ENCODE measurements at places on chromosomes 16 and 17. TPM values are rescaled to one million over a fixed set of nuclear protein-coding genes. Genes with fewer than 3 reads are reported as not detected.

- DNase-seq: no peak
Observed at GRCh38 chr17:2018716-2019510, 6.2 kb downstream of the RTN4RL1 start.

DNA sequence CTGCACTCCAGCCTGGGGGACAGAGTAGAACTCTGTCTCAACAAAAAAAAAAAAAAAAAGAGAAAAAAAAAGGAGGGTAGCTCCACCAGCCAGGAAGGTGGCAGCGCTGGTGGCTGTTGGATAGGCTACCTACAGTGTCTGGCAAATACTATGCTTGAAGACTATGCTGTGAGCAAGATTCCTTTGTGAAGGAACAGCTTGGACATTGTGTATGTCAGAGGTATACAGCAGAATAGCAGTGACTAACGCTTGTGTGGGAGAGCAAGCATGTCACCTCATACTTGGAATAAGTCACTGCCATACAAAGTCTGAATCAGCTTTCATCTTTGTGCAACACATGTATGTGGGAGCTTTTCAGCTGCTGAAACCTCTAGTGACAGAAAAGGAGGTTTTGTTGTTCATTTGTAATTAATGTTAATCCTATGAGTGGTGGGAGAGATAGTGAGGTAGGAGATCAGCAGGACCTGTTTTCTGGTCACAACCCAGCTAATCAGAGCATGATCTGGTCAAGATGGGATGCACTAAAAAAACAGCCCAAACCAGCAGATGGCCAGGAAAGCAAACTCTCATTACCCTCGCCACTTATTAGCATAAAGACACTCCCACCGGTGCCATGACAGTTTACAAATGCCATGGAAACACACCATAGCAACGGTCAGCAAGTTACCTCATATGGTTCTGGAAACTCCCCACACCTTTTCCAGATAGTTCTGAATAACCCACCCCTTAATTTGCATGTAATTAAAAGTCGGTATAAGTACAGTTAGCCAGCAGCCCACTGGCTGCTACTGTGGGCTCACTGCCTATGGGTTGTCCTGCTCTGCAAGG lies 6.8 kb upstream of the ITGAD start:
- DNase-seq: peak; percentile 65

GRCh38 chr16:53886482-53887378 lies 182.8 kb downstream of the FTO start:
- peak; percentile 34 for DNase-seq

GRCh38 chr16:86789621-86790051 lies 211.3 kb downstream of the FOXL1 start:
- DNase-seq: no peak

GRCh38 chr17:42294469-42295398 lies 6.4 kb downstream of the STAT5A start:
- no peak for DNase-seq

DNA sequence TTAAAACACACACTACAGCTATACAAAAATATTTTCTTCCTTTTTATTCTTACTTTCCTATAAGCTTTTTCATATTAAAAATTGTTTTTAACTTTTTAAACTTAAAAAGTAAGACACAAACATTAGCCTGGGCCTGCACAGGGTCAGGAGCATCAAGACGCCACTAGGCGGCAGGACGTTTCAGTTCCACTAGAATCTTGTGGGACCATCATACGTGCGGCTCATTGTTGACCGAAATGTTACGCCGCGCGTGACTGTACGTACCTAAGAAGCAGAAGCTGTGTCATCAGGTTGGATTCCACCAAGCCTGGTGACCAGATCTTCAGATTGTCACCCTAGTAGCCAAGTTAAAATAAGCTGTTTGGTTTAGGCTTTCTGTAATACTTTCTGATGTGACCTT lies 47.1 kb downstream of the USP10 start:
- DNase-seq: no peak

- no peak for DNase-seq
Observed at GRCh38 chr16:73028263-73028662, 19.7 kb downstream of the ZFHX3 start.

Gene KRTAP1-5
- 16.4 TPM for total RNA-seq

DNA sequence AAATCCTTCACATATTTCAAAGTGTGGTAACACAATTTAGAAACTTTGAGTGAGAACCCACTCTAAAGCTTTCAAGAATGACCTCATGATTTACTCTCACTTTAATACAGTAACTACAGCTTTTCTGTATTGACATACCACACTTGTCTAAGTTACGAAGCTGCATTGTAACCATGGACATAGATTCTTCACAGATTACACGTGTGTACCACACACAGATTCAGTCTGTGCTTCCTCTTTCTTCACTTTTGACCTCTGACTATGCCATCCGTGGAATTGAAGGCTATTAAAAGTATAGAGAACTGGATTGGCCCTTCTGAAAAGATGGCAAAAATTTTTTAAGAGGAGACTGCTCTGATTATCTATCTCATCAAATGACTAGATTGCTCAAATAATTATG lies 172.7 kb downstream of the TANC2 start:
- DNase-seq: no peak

Gene KCTD19
- not detected for total RNA-seq

DNA sequence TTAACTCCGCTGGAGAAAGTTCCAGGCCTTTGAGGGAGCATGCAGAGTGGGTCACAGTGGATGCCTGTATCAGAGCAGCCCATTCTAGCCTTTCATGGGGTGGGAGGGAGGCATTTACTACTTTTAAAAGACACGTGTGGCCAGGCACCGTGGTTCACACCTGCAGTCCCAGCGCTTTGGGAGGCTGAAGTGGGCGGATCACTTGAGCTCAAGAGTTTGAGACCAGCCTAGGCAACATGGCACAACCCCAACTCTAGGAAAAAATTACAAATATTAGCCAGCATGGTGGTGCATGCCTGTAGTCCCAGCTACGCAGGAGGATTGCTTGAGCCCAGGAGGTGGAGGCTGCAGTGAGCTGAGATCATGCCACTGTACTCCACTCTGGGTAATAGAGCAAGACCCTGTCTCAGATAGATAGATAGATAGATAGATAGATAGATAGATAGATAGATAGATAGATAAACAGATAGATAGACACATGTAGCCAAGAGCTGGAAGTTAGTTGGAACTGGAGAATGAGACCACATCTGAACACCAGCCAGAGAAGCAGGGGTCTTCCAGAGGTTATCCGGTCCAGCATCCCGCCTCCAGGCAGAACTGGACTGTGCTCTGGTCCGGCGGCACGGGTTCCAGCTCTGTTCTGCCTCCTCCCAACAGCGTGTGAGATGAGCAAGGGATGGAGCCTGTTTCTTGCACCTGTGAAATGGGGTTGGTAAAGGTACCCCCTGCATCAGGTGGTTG lies 3.6 kb downstream of the ADCY7 start:
- no peak for DNase-seq

DNA sequence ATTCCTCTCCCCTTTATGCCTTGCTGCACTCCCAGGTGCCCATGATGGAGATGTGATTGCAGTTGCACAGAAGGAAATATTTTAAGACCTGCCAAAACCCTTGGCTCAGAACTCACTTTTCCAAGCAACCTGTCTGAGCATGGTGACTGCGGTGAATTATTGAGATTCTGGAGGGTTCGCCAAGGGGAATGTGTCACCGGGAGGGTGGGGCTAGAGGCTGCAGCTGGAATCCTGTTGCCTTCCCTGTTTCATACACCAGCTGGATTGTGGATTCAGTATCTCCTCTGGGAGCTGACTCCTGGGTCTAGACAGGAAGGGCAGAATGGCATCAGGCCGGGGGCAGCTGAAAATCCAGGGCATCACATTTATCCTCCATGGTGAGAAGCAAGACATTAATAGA lies 527.2 kb downstream of the TMEM114 start:
- DNase-seq: no peak

DNA sequence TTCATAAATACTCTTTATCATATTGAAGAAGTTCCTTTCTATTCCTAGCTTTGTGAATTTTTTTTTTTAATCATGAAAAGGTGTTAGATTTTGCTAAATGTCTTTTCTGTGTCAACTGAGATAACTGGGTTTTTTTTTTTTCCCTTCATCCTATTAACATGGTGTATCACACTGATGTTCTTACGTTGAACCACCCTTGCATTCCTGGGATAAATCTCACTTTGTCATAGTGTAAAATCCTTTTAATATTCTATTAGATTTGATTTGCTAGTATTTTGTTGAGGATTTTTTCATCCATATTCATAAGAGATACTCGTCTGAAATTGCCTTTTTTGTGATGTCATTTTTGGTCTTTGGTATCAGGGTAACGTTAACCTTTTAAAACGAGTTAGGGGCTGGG lies 49.2 kb downstream of the CHCT1 start:
- no peak for DNase-seq

GRCh38 chr17:48187872-48188608 lies 80.5 kb downstream of the SNX11 start:
- DNase-seq: no peak

Gene SMCR8
- 21.6 TPM for total RNA-seq

GRCh38 chr17:67637901-67638641 lies 79.7 kb upstream of the NOL11 start:
- no peak for DNase-seq

Data from fibroblast of villous mesenchyme (primary cell).